ENCODE measurements at places on chromosomes 6 and 20.
A peak's percentile ranks its signal among the peaks of the same experiment; 100 is the strongest.

DNA sequence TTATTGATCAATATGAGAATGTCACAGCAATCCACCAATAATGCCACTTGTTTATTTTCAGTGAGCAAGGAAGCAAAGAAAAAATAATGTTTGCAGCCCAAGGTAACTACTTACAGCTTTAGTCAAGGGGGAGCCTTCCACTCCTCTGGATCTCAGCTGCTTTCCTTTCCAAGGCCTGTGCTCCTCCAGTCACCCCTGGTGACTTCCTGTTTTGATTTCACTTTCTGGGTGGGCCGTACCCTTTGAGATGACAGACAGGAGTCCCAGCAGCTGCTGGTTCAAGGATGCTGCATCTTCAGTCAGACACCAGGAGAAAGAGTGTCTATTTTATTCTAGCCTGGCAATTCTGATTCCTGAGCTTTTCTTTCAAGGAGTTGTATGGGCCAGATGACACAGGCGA, 5.6 kb upstream of the VNN2 start:
- DNase-seq: peak; percentile 35

- DNase-seq: no peak
Observed at GRCh38 chr20:43959920-43960227, 45.2 kb downstream of the TOX2 start.

GRCh38 chr20:2703716-2704475, 11.3 kb downstream of the EBF4 start:
- no peak for DNase-seq

DNA sequence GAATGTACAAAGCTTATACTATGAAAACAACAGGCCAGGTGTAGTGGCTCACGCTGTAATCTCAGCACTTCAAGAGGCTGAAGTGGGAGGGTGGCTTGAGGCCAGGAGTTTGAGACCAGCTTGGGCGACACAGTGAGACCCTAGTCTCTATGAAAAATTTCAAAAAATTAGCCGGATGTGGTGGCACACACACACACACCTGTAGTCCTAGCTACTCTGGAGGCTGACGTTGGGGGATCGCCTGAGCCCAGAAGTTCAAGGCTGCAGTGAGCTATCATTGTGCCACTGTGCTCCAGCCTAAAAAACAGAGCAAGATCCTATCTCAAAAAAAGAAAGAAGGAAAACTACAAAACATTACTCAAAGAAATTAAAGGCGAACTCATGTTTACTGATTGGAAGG, 7.3 kb upstream of the ASF1A start:
- DNase-seq: no peak

DNA sequence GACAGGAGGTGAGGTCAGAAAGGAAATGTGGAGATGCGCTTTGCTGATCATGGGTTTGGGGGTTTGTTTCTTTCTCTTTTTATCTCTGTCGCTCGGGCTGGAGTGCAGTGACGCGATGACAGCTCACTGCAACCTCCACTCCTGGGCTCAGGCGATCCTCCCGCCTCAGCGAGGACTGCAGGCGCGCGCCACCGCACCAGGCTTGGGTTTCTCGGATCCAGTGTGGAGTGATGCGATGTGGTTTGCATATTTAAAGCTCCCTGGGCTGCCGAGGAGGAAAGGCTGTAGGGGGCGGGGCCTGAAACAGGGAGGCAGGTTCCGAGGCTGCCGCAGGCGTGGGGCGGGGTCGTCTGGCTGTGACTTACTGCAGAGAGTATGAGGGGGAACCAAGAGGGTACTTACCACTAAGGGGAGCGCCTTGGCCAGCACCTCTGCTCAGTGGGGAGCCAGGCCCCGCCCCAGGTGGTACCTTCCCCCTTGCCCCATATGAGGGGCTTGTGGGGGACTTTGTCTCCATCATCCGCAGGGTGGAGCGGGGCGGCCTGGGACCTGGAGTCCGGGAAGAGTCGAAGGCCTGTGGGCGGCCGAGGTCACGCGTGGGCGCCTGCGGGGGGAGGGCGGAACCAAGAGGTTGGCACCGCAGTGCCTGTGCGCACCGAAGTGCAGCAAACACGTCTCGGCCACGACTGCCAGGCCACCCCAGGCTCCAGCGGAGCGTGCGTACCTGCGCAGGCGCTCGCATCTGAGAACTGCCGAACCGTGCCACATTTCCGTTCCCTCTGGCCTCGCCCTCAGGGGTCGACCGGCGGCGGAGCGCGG, 12.7 kb upstream of the BAK1 start:
- DNase-seq: peak; percentile 75

DNA sequence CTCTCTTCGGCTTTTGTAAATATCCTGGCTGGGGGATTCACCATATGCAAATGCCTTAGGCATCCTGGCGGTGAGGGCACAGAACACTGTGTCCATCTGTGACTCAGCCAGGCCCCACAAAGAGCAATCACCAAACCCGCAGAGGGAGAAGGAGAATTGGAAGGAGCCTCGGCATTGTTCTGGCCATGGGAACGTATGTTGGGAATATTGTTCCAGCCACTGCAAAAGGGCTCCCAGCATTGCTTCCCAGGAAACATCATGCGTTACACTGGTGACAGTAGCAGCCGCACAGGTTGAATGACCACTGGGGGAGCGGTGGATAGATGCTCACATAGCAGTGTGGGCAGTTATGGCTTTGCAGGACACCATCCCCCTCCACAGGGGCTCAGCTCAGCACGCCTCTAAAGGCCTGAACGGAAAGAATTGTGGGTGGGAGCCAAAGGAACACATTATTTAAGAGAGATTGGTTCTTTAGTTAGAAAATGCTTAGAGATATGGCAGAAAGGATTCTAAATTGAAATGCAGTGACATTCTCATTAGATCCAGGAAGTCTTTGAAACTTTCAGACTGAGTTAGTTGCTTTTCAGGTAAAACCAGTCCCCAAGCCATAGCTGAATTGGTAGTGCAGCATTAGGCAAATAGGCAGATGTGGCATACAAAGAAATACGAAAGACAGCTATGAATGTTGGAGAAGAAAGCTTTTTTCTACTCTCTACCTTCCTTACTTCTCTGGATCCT, 104.3 kb downstream of the RNF144B start:
- DNase-seq: no peak

DNA sequence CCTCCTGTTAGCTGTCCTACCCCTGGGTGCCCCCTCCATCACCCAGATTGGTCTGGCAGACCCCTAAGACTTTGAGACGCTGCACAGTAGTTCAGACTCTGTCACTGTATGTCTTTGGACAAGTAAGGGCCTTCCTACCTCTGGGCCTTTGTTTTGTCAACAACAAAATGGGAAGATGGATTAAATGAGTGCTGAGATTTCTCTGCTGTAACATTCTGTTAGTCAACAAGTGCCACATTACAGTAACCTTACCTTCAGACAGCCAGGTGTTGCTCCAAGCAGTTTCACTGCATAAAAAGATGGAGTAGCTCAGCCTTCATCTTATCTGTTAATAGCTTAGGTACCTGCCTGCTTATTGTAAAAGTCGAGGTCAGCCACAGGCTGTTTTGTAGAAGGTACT, 16.0 kb downstream of the CHMP4B start:
- DNase-seq: no peak

DNA sequence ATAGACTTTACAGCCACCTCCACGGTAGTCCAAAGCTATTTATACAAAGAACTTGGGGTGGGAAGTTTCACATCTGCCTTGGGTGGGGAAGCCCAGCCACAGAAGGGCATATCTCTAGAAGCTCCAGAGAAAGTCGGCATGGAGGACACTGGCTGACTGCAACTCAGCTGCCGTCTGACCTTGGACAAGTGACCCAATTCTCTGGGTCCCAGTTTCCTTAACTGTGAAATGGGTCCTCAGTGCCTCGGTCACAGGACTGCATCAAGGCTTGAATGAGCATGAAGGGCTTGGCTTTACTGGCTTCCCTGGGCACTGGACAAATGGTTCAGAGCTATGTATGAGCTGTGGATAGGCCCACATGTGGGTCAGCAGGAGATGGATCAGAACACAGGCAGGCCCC, 58.6 kb downstream of the NOL4L start:
- DNase-seq: no peak

DNA sequence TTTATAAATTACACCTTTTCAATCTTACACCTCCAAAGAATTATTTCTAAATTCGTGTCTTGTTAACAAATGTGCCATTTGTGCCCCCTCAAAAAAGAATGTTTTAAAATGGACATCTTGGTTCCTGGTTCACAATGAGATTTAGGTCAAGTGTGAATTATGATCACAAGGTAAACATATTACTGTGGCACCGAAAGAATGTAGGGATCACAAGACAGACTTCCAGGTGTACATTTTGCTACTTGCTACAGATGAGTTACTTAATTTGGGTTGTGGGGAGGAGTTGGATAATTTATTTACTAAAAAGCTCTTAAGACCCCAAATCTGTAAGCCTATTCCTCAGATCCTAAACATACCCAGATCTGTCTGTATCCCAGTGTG, 25.0 kb upstream of the ADTRP start:
- DNase-seq: no peak

DNA sequence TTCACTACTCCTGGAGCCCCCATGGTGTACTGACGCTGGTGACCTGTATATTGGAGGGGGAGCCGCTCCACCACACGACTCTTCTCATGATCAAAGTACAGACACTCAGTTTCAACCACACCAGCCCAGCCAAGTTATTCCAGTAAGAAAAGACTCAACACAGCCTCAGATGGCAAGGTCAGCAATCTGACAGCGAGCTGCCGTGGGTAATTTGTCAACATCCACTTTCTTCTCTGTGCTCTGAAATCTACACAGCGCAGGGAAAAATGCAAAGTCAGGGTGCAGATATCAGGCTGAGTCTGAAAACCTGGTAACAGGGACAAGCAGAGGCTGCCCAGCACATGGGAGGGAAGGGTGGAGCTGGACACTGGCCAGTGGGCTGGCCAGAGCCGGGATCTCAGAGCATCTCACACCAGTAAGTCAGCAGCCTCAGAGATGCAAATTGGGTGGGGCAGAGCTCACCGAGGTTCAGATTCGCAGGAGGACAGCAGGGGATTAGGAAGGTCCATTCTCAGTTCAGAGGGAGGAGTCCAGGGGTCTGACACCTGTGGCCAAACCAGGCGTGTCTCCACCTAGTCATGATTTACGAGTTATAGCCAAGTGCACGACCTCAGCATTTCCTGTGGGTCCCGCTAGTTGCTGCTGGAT, 44.5 kb upstream of the RPS6KA2 start:
- no peak for DNase-seq

GRCh38 chr20:1435337-1435699, 31.3 kb downstream of the NSFL1C start:
- DNase-seq: no peak

DNA sequence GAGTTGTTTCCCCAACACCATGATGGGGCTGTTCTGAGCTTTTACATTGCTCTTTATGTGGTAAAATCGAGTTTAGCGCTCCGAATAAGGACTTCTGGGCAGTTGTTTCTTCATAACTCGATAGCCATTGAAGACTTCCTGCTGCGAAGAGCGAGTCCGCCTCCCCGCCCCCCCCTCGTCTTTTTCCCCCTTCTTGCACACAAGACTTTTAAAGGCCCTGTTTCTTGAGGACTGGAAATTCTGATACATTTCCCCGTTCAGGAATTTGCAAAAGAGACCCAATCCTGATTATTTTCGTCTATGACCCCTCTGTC, 1.5 kb upstream of the CITED2 start:
- no peak for DNase-seq

DNA sequence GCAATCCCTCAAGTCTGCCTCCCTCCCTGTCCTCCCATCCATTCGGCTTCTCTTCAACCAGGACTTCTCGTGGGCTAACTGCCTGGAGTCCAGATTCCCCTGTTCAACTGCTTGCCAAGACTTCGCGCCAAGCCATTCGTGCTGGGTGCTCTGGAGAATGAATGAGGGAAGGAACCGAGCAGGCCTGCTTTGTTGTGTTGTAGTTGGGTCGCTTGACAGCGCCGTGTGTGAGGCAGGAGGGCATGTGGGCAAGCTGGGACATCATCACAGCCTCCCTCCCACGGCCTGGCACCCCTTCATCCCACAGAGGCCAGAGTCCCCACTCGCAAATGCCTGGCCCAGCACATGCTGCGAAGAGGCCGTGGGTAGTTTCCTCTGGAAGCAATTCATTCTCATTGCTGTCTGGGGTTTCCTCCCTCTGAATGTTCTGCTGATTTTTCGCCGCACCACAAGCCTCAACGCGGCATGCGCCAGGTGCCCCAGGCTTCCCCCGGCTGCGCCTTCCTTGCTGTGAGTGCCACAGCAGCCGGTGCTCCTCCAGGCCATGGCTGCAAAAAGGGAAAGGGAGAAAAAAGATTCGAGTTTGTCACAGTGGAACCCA, 336.0 kb downstream of the QKI start:
- DNase-seq: no peak

- DNase-seq: no peak
Observed at GRCh38 chr20:52852714-52853113, 119.4 kb upstream of the TSHZ2 start.

- no peak for DNase-seq
Observed at GRCh38 chr6:130923350-130923749, 96.1 kb downstream of the SMLR1 start.

DNA sequence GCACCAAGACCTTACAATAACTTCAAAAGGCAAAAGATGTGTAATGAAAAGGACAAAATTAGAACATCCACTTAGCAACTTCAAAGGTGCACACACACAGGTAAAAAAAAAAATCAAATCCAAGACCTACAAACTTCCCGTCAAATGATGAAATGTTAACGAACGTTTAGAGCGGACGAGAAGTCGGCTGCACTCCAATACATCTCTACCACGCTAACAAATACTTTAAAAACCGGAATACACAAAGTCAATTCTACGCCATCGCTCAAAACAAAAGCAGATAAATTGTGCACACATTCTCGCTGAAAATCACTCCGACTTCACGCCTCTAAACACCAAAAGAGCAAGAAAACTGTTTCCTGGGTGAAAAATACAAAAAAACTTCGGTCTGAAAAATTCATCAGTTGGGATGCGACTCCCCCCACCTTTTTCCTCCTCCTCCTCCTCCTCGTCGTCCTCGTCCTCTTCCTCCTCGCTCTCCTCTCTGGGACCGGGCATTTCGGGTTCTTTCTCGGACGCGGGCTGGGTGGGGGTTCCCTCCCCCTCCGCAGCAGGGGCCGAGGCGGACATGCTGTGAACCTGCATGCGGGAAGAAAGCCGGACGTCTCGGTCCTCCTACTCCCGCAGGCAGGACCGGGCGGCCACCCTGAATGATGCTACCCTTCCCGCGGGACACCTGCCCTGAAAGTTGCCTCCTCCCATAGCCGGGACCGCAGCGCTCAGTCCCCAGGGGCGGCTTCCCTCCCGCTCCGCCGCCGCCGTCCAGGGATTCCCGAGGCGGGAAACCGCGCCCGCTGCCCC, 712 bp downstream of the DEK start:
- no peak for DNase-seq

- DNase-seq: no peak
Observed at GRCh38 chr6:28725274-28725809, 198.4 kb downstream of the TRIM27 start.

GRCh38 chr6:35275744-35276260, 16.3 kb downstream of the ZNF76 start:
- no peak for DNase-seq

GRCh38 chr6:27757307-27757706, 154.9 kb downstream of the OR2B2 start:
- no peak for DNase-seq

DNA sequence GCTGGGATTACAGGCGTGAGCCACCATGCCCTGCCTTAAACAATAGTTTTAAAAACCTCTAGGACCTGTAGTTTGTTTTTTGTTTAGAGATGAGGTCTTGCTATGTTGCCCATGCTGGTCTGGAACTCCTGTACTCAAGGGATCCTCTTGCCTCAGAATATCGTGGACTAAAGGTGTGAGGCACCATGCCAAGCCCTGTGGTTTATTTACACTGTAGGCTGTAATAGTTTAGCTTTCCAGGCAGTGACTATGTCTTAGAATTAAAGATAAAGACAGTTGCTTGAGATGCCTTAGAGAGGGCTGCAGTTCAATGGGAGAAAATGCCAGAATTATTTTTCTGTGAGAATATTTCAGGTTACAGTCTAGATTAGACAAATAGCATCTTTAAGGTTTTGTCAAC, 72.9 kb downstream of the SGK1 start:
- no peak for DNase-seq

All from GM12892 (cell line).